ENCODE measurements at places on chromosomes 4 and X.

DNA sequence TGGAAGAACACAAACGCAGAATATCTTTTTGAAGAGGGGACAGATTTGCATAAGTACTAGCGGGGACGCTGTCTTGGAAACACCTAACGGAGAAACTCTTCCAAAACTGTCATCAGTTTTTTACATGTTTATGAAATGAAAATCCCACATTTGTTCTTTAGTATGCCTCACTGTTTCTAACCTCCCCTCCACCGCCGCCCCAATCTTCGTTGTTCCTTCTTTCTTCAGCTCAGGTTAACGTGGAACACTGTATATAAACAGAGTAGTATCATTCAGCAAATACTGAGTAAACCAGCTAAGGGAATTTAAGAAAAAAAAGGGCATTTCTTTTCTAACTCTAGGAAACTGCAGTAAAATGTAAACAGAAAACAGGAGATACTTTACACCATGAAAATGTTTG lies 2345.6 kb downstream of the PCDH7 start:
- DNase-seq: no peak

DNA sequence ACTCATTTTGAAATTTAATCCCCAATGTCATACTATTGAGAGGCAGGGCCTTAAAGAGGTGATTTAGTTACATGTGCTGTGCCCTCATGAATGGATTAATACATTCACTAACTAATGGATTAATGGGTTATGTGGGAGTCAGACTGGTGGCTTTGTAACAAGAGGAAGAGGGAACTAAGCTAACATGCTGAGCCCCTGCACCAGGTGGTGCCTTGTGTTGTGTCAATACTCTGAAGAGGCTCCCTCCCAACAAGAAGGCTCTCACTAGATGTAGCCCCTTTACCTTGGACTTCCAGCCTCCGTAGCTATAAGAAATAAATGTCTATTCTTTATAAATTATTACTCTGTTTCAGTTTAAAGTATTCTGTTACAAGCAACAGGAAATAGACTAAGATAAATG lies 411.9 kb upstream of the EMCN start:
- no peak for DNase-seq

- no peak for DNase-seq
Observed at GRCh38 chrX:97230948-97231347, 347.2 kb downstream of the RPA4 start.

- no peak for DNase-seq
Observed at GRCh38 chr4:77120886-77121508, 36.0 kb upstream of the CCNG2 start.

GRCh38 chr4:44872246-44872645 lies 145.9 kb upstream of the GNPDA2 start:
- DNase-seq: no peak

GRCh38 chrX:41045960-41046567 lies 39.2 kb upstream of the USP9X start:
- DNase-seq: no peak

- no peak for DNase-seq
Observed at GRCh38 chr4:11436084-11436483, 7.4 kb upstream of the HS3ST1 start.

GRCh38 chr4:57184378-57185029 lies 74.3 kb upstream of the IGFBP7 start:
- DNase-seq: no peak

- DNase-seq: no peak
Observed at GRCh38 chrX:134244043-134244442, 7.1 kb downstream of the CCDC160 start.

DNA sequence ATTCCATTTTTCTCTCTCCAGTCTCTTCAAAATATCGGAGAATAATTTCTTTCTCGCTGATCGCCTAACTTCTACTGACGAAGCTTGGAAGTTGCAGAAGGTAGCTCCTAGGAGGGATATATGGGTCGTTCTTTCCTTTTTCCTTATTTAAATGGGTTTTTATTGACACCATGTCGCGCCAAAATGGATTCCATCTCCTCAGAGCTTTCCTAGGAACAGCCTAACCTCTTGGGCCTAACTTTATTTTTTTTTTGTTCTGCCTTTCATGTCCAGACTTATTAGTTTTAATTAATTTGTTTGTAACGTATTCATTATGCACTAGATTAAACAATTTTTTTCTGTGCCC lies 359.4 kb upstream of the ZCCHC13 start:
- no peak for DNase-seq

GRCh38 chr4:178347111-178347510 lies 904.9 kb upstream of the AGA start:
- DNase-seq: no peak
